ENCODE measurements at places on chromosomes 5 and 9.

GRCh38 chr5:55544341-55544740 is 9.6 kb upstream of the PLPP1 start:
- peak; percentile 62 for DNase-seq

DNA sequence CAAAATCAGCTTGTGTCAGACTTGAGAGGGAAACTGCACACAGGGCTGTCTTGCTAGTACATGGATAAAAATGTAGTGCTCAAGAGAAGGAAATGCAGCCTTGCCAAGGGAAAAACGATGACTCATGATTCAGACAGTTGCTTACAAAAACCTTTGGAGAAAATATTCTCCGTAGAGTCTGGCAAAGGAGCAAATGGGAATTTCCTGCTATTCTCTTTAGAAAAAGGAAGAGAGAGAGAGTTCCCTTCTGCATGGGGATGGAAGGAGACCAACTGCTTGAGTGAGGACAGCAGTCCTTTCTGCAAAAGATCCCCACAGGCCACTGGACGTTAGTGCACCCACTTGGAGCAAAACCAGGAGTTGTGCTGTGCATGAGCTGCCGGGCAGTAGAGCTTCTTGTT is 7.6 kb downstream of the IFNB1 start:
- peak; percentile 94 for DNase-seq

DNA sequence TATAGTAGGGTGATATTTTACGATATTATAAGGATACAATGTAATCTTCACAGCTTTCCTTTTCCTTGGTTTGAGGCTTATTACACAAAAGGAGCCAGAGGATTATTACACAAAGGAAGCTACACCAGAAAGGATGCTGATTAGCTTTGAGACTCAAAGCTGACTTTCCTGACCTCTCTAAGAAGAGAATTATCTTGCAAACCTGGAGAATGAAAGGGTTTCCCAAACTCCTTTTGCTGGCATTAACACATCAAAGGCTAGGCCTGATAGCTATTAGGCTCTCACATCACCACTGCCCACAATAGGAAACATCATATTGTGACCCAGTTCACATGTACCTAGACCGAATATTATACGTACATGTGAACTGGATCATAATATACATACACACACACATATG is 34.2 kb upstream of the CHD1 start:
- no peak for DNase-seq

GRCh38 chr5:85931220-85931619 is 686.5 kb upstream of the COX7C start:
- no peak for DNase-seq

- no peak for DNase-seq
These were observed 199.4 kb downstream of the ARRDC3 start for GRCh38 chr5:91183743-91184142.

Data from fibroblast of mammary gland (primary cell).